SIG-M5 (cell line): ENCODE measurements at places on chromosomes 5 and 9.
A peak's percentile ranks its signal among the peaks of the same experiment; 100 is the strongest.

DNA sequence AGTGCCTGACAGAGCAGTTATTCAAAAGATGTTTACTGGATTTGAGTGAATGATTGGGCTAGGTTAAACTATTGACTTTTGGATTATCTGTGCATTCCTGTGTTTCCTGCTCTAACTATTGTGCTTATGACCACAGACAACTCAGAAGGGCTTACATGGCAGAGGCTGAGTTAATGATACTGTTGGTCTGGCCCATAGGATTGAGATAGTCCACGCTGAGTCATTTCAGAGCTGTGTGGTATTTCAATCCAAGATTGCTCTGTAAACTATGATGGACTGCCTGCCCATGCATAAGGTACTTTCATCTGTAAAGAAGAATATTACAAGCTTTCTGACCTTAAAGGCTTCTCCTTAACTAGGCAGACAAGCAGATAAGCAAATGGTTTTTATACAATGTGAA, 49.1 kb upstream of the SLIT3 start:
- no peak for DNase-seq

GRCh38 chr5:143428738-143429420, 25.4 kb upstream of the NR3C1 start:
- DNase-seq, result peak; percentile 43

DNA sequence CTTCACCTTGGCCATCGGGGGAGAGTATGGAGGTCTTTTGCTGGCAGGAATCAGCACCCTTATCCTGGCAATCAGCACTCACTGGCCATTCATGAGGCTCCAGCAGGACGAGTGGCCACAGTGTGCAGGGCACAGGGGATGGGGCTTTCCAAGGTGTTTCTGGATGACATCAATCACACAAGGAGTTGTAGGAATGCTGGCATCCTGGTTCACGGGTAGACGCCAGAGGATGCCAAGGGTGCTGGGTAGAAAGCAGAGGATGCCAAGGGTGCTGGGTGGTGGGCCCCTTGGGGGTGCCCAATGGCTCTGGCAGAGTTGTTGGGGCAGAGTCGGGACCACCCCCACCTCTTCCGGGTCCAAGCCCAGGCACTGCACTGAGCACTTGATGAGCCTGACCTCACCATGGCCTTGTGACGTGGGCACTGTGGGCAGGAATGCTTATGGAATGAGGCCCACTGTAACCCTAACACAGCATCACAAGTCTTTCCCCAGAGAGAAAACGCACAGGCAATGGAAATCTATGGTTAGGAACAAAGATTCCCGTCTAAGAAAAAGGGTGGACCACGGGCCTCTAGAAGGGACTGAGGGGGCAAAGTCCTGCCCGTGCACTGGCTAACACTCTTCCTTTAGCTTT, 29.1 kb downstream of the CEL start:
- DNase-seq, result no peak

GRCh38 chr5:32471784-32472183, 27.2 kb upstream of the ZFR start:
- DNase-seq, result no peak

DNA sequence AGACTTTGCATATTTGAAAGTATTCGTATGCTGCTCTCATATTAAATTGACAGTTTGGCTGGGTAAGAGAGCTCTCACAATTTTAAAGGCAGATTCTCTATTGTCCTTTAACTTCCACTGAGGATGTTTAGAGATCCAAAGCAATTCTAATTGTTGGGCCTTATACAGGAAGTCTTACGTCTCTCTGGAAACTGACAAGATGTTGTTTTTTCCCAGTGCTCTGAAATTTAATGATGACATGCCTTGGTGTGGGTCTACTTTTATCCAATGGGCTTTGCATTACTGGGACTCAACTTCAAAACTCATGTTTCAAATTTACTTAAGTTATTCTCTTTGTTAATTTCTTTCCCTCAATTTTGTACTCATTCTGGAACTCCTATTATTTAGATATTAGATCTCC, 191.5 kb downstream of the SNX18 start:
- DNase-seq, result no peak
